Inflammatory macrophage (primary cell): ENCODE measurements at places on chromosomes 4 and X.

- DNase-seq = no peak
These were observed 4.1 kb downstream of the IL9R start for GRCh38 chrX:156001667-156002021.

DNA sequence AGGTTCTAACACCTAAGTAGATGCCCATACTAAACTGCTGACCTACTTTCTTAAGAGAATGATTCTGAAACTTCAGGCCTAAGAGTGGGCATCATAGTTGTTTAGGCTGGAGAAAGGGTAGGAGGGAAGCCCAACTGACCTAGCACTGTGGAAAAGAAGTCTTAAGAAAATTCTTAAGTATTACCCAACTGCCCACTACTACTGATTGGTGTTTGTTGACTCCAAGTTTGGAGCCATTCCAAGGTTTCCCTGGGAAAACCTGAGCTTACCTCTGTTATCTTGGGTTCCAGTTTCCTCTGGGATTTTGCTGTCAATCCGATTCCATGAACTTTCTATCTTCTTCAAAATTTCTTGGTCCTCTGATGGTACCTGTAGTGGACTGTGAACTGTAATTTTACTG lies 23.9 kb downstream of the ANKRD17 start:
- DNase-seq = no peak

- DNase-seq = no peak
These were observed 427 bp downstream of the ZNF182 start for GRCh38 chrX:48003367-48003757.

- no peak for DNase-seq
These were observed 203.5 kb downstream of the PPARGC1A start for GRCh38 chr4:23686169-23686897.

- DNase-seq = peak; percentile 17
These were observed 7.0 kb downstream of the VAMP7 start for GRCh38 chrX:155888139-155888538.

- peak; percentile 44 for DNase-seq
These were observed 35.1 kb downstream of the ENPEP start for GRCh38 chr4:110510955-110511544.

DNA sequence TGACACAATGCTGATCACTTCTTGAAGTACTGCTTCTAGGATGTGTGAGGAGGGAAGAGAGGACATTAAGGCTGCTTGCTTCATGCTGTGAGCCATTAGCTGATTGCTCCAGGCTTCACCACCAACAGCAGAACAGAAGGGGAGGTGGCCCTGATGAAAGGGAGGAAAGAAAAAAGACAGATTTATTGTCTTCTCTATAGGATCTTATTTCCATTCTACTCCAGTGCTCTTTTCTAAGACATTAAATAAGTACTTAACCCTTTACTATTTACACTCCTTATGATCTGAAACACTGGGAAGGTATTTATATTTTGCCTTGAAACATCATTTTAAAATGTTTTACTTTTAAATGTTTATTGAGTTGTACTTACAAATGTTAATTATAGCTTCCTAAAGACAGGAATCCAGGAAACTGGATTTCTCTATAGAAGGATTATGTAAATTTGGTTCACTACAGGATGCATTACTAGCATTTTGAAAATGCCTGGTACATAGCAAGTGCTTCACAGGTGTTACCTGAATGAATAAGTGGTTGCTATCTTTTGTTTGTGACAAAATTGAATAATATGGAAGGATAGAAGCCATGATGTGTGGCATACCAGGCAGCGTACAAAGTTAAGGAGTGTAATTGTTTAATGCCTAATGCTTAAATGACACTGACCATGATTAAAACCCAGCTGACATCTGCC lies 680.9 kb upstream of the ATOH1 start:
- no peak for DNase-seq

- DNase-seq = no peak
These were observed 919 bp downstream of the SOWAHD start for GRCh38 chrX:119759248-119759766.

GRCh38 chr4:23866450-23867075 lies 23.3 kb downstream of the PPARGC1A start:
- no peak for DNase-seq

DNA sequence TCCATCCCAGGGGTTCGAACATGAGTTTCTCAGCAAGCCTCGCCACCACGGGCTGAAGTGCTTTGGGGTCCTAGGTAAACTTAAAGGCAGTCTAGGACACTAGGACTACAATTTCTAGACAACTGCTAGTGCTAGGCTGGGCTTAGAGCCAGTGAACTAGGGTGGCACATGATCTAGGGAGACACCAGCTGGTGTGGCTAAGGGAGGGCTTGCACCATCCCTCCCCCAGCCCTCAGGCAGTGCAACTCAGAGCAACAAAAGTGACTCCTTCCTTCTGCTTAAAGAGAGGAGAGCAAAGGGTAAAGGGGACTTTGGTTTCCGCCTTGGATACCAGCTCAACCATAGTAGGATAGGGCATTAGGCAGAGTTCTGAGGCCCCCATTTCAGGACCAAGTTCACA lies 162.5 kb upstream of the AFF2 start:
- no peak for DNase-seq

DNA sequence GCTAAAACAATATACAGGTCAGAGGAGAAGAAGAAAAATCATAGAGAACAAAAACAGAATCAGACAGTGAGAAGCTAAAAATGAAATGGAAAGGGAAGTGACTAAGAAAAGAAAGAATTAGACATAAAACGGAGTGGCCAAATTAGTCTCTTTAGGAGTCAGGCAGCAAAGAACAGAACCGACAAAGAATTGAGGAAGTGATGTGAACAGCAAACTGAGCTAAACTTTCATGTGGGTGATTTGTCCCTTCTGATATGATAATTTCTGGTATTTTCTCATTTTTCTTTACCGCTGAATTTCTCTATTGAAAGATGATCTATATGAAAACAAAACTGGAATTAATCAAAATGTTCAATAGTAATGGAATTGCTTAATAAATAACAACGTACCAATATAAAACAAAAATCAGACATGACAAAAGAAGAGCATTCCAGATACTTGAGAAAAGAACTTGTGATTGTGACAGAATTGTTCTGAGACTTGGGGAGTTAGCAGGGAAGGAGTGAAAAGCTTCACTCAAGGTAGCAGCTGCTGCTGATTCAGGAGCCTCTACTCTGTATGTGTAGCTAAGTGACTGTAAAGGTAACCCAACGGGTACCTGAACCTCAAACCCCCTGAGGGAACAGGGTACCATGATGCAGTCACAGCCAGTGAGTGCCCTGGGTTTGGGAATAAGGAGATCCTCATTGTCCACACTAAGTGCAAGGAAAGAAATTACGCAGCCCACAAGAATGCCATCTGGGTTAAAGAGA lies 8.8 kb downstream of the TAPT1 start:
- no peak for DNase-seq

- DNase-seq = no peak
These were observed 72.5 kb downstream of the LRBA start for GRCh38 chr4:150942539-150942938.

DNA sequence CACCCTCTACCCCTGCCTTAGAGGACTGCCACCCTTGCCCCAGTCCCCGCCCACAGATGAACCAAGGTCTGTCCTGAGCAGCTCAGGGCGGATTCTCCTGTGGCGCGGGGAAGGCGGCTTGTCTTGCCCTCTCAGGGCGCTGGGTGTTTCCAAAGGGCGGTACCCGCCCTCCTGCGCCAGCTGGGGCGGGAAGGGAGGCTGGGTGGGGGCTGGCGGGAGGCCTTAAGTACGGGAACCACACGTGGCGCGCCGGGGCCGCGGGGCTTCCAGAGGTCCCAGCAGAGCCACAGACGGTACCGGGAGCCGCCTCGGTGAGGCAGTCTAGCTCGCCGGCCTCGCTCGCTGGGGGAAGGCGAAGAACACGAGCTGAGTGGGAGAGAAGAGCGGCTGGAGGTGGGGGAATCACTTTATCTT lies 361.1 kb downstream of the MID1IP1 start:
- peak; percentile 59 for DNase-seq

- peak; percentile 3 for DNase-seq
These were observed 164.4 kb upstream of the PSAPL1 start for GRCh38 chr4:7598939-7599790.

DNA sequence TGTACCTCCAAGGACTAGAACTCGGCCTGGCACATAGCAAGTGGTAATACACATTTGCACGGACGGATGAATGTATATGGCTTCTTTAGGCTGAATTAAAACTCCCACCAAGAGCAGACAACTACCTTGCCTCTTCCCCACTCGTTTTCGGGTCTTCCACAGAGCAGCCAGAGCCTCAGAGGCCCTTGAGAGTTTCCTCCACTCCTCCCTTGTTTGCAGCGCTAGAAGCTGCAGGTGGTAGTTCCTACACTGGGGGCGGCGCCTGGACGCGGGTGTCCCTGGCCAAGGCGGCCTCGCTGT lies 10.2 kb upstream of the INTU start:
- no peak for DNase-seq

DNA sequence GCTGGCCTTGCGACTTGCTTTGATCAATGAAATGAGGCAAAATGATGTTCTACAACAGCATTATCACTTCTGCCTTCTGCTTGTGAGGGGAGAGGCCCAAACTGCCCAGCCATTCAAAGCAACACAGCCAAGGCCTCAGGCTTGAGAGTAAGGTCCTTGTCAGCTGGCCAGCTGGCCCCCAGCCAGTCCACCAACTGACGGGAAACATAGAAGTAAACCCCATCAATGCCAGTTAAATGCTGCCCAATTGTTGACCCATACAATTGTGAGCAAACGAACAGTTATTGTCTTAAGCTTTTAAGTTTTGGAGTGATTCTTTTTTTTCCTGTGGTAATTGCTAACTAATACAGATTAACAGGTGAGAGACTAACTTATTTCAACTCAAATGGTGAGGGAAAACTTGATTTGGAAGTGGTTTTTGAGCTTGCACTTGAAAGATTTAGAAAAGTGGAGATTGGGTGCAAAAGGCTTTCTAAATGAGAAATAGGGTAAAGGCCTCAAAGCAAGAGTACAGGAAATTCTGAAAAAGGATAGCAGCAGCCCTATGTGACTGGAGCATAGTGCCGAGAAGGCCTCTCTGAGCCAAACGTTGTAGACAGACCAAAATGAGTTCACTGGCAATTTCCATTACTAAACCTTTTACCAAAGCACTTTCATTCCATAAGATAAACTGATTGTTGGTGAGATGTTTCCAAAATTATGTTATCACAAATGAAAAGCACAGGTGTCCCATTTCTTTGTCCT lies 66.9 kb downstream of the ARHGEF38 start:
- DNase-seq = no peak

- DNase-seq = no peak
These were observed 81.7 kb downstream of the CBR4 start for GRCh38 chr4:168928346-168928745.

GRCh38 chr4:156158747-156159146 lies 205.1 kb upstream of the CTSO start:
- no peak for DNase-seq

DNA sequence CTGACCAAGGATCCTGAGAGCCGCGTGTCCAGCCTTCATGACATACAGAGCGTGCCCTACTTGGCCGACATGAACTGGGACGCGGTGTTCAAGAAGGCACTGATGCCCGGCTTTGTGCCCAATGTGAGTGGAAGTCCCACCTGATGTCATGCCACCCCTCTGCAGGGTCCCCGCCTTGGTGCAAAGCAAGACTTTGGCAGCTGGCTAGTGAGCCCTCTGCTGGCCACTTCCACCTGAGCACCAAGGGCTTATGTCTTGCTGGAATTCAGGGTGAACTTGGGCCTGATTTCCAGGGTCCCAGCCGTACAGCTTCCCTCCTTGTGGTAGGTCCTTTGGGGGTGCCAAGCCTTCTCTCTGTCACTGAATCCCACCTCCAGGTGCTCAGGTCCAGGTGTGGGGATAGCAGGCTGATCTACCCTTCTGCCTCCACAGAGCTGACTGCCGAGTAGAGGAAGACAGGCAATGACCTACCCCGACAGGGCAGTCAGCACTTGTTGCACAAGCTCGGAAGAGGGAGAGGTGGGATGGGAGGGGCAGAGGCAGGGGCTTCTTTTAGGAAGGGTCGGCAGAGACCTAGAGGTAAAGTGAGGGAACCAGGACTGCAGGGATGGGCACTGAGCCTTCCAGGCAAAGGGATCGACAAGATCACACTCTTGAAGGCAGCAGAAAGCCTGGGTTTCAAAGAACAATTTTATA lies 248.1 kb downstream of the EVC2 start:
- peak; percentile 7 for DNase-seq

DNA sequence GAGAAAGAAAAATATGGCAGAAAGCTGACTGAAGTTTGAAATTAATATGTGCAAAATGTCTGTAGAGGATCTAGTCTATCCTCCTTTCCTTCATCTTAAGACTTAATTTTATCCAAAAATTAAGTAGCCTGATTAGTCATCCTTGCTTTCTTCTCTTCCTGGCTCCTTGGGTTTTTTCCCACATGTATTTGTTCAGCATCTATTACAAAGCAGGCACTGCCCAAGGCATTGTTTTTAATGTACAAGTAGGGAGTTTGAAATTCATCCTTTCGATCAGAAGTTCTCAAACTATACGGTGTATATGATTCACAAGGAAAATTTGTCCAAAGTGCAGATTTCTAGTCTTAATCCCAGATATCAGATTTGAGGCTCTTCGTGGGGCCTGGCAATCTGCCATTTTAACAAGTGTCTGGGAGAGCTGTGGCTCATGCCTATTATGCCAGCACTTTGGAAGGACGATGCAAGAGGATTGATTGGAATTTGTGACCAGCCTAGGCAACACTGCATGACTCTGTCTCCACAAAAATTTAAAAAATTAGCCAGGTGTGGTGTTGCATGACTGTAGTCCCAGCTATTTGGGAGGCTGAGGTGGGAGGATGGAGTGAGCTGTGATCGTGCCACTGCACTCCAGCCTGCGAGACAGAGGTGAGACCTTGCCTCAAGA lies 19.4 kb upstream of the YTHDC1 start:
- DNase-seq = no peak

DNA sequence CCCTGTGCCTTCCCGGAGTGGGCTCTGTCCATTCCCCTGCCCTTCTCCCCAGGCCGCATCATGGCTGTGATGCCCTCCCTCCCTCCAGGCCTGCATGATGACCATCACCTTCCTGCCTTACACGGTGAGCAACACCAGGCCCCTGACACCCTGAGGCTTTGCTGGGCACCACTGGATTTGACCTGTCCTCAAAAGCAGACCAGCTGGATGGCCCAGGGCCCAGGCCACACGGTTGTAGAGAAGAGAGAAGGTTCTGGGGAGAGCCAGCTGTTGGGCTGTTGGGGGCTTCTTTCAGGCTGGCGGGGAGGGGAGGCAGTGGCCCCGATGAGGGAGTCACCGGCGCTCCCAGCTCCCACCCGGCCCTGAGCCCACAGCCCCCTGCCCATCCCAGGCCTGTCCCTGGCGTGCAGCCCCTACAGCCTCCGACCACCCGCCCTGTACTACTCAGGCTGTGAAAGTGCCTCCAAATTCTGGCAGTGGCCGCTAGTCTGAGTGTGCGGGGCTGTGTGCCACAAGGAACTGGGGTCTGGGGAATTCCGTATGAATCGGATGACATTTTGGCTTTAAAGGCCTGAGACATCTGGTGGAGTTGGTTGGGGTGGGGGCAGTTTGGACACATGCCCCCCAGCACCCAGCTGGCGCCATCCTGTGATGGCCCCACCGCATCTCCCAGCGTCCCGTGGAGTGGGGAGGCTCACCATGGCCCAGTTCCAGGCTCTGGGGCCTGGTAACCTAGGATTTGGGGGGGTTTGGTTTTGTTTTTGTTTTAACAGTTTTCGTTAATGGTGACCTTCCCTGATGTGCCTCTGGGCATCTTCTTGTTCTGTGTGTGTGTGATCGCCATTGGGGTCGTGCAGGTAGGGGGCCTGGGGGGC lies 19.6 kb downstream of the TMEM175 start:
- no peak for DNase-seq

GRCh38 chr4:122764821-122765215 lies 32.3 kb downstream of the BBS12 start:
- peak; percentile 35 for DNase-seq
